ENCODE measurements at places on chromosomes 16 and 17.

- no peak for DNase-seq
Measured at GRCh38 chr16:17372386-17372785, 98.4 kb downstream of the XYLT1 start.

DNA sequence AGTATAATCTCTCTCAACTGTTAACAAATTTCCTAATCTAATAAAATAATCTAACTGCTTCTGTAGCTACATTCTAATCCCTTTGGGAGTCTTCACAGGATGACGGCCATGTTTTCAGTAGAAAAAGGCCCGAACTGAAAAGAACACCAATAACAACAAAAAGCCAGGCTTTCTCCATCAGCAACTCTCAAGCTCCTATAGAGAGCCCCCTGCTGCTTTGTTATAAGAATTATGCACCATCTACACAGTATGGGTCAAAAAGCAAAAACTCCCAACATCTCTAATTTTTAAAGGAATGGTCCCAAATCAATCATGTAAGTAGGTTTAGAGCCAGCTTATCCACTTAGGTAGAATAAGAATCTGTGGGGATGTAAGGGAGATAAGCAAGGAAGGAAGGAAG lies 163.6 kb upstream of the C17orf78 start:
- DNase-seq = no peak

GRCh38 chr17:66687570-66688284 lies 147.2 kb upstream of the CACNG5 start:
- no peak for DNase-seq

GRCh38 chr16:88494335-88495154 lies 41.5 kb downstream of the ZFPM1 start:
- DNase-seq = no peak

DNA sequence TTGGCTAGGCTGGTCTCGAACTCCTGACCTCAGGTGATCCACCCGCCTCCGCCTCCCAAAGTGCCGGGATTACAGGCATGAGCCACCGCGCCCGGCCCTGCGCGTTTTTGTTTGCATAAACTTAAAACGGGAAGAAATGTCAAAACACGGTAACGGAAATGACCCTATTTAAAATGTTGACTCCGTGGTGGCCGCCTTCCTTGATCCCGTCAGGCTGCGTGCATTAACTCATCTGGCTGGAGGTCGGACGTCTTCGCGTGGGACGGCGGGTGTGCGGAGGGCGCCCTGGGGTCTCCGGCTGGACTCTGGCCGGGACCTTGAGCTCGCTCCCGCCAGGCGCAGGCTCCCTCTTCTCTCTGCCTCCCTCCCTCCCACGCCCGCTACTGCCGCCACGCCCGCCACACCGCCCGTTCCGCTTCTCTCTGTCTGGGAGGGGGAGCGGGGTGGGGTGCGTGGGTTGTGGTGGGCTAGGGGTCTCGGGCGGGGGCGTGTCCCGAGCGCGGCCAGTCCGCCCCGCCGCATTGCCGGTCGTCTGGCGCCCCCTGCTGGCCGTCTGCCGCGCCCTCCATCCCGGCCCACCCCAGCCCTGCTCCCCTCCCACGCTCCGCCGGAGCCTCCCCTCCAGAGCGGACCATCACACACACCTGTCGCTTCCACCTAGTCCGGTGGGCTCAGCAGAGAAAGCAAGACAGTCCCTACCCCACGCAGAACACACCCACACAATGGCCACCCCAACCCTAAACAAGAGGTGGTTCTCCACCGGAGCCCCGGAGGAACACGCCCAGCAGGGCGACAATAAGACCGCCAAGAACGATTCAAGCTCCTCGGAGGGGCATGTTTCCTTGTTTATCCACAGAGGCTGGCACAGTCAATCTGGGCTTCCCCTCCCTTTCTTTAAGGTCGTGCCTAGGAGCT lies 1.2 kb upstream of the CCDC42 start:
- peak; percentile 91 for DNase-seq

- peak; percentile 33 for DNase-seq
Measured at GRCh38 chr16:56356276-56357240, 68.8 kb downstream of the AMFR start.

All from CD8-positive, alpha-beta T cell (primary cell).